ENCODE measurements at places on chromosomes 11 and 22.
A peak's percentile ranks its signal among the peaks of the same experiment; 100 is the strongest.

DNA sequence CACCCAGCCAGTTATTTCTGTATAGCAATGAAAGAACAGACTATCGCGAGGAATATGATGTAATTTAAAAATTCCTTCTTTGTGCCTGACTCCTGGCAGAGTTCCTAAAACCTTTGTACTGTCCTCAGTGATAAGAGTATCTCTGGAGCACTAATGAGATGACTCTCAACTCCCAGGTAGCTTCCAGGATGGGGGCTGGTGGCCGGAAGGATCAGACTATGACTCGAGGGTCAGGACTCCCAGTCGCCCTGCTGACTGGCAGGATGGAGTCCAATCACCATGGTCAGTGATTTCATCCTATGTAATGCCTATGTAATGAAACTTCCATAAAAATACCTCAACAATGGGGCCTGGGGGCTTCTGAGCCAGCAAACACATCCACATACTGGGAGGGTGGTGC lies 135.1 kb downstream of the SHANK2 start:
- no peak for DNase-seq

DNA sequence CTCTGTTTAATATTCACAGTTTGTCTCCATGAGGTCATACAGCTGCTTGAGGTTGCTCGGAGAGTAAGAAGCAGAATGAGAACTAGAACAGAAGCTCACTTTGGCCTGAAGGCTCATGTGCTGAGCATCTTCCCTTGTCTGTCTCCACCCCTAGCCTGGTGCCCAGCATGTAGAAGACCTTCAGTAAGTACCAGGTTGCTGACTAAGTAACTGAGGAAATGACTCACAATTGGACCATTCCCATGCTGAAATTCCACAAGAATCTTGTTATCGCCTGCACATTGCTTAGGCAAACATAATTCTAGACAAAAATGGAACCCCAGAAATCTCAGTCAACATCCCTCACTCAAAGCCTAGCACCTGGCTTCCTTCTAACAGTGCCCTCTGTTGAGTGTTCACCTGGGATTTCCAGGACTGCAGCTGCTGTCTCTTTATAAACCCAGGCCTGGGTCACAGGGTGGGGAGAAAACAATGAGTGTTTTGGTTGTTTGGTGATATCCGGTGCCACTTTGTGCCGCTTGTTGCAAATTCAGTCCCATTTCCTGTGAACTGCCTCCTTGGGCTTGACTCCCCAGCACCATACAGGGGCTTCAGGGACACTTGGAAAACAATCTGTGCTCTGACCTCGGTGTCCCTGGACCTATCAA lies 406.8 kb downstream of the ETS1 start:
- no peak for DNase-seq

DNA sequence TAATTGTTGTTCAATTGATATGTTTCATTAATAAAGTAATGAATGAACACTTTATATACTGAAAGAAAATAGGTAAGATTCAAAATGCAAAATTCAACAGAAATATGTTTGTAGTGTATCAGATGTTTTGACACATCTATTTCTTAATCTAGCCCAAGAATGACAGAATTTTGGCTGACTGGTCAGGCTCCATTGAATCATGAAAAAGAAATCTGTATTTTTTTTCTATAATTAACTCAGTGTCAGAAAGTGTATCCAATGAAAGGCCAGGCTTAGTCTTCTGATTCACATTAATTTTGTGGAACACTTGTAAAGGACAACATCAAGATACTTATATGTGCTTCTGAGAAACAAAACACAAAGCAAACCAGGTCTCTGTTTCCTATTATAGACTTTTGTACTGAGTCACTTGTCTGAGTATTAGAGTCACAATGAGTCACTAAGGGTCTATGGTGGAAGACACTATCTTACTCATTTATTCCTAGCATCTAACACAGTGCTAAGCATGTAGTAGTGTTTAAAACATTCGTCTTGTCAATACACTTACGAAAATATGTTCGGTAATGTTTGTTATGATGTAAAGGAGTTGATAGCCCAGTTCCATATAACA lies 297.7 kb upstream of the CCDC90B start:
- no peak for DNase-seq

DNA sequence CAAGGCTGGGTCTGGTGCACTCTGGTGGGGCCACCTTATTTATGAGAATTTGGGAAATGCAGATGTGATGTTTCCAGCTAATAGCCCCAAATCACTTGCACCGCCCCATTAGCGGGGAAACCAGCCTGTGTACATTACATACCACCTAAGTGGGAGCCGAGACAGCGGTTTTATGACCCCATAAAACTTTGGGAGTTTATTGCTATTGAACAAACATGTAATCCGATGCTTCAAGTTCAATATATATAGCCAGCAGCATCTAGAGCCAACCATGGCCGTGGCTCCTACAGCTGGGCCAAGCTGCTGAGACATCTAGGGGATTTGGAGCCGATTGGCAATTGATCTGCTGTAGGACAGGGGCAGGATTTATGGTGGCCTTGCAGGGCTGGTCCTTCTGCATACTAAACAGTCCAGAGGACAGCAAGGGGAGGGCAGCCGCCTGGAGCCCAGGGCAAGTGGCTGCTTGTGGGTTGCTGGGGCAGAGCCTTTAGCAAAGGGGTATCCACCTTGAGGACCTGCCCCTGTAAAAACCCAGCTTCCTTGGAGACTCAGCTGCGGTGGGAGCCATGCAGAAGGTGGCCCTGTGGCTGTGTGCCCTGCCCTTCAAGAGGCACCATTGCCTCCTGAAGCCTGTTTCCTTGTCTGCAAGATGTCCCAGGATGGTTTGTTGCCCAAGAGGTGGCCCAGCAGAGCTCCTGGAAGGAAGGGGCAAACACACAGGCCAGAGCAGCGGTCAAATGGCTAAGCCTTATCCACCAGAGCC lies 47.9 kb upstream of the CCDC188 start:
- DNase-seq, result no peak

GRCh38 chr11:28529540-28530410 lies 421.6 kb downstream of the METTL15 start:
- peak; percentile 35 for DNase-seq

DNA sequence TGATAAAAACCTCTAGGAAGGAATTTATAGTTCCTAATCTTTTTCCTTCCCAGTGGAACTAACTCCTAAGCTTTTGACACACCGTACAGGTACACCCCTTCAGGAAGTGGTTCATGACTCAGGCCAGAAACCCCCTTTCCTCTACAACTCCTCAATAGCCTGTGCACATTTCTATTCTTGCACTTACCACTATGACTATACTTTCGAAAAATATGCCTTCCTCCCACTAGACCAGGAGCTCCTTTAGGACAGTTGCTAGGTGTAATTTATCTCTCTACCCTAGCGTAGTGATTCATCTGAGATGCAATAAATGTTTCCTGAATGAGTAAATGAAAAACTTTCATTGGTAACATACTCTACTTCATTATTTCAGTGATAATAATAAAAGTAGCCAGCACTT lies 14.5 kb downstream of the MAP6 start:
- no peak for DNase-seq

DNA sequence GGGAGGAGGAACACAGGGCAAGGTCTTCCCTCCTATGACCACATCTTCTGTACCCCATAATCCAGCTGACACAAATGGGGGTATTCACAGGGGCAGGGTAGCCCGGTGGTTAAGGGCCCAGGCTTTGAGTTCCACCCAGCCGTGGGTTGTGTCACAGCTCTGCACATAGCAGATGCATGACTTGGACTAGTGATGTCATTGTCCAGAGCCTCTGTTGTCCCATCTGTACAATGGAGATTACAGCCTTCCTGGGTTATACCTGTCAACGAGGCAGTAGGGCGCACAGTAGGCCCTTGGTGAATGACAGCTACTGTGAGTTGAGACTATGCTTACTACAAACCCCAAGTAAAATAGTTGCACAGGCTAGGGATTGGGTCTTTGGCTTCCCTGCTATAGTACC lies 99.3 kb upstream of the CRYBB3 start:
- no peak for DNase-seq

- no peak for DNase-seq
Measured at GRCh38 chr11:78381865-78382264, 35.8 kb downstream of the GAB2 start.

- DNase-seq, result no peak
Measured at GRCh38 chr22:42202048-42202447, 68.4 kb downstream of the TCF20 start.

GRCh38 chr11:6650980-6651379 lies 4.6 kb downstream of the DCHS1 start:
- DNase-seq, result no peak

- no peak for DNase-seq
Measured at GRCh38 chr11:9571763-9572115, 1.7 kb upstream of the WEE1 start.

GRCh38 chr22:36913427-36914389 lies at the start of gene CSF2RB:
Gene CSF2RB (plus strand): TSS chr22:36913628. CDS start chr22:36922208, 8,580 bp downstream.
- DNase-seq, result no peak

- no peak for DNase-seq
Measured at GRCh38 chr22:43101306-43101705, 9.2 kb upstream of the BIK start.

DNA sequence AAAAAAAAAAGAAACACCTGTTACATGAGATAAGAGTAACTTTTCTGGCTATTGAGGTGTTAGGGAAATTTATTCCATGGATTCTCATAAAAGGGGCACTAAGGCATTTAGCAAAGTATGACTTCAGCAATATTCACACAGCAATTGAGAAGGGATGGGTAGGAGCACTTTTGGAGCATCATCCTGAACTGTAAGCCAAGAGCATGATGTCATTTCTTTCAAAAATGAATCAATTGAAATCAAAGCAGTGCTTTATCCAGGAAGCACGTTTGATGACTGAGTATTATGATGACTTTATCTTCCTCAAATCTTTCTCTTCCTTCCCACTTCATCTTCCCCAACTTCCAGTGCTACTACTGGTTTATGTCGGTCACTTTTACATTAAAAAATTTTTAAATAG lies 140.4 kb downstream of the MYO18B start:
- no peak for DNase-seq

GRCh38 chr11:104917271-104918112 lies 19.2 kb upstream of the CASP12 start:
- no peak for DNase-seq

- peak; percentile 85 for DNase-seq
Measured at GRCh38 chr11:76208438-76209374, 2.4 kb upstream of the WNT11 start.

DNA sequence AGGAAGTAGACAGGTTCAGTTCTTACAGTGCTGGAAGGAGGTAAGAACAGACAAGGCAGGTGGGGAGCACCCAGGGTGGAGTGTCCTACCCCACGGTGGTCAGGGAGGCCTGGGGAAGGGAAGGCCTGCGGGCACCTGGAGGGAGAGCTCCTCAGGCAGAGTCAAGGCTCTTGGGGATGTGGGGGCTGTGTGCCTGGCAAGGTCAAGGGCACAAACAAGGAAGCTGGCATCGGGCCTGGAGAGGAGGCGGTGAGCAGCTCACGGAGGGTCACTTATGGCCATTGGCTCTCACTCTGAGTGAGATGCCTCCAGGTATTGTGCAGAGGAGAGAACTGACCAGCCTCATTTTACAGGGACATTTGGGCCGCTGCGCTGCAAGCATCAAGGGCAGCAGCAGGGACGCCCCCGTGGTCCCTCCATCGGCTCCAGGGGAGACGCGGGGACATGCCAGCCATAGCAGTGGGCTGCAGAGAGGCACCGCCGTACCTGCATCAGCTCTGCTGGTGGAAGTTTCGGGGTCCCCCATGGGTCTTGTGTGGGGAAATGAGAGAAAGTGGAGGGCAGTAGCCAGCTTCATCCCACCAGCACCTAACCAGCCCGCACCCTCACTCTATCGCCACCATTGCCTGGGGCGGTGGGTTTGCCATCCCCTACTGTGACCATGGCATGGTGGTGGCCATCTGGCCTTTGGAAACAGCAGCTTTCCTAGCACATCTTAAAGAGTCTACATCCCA lies 37.5 kb upstream of the RTL6 start:
- no peak for DNase-seq

GRCh38 chr11:10438458-10438857 lies 16.6 kb upstream of the AMPD3 start:
- no peak for DNase-seq

- peak; percentile 6 for DNase-seq
Measured at GRCh38 chr11:81237139-81237538, 1496.5 kb downstream of the FAM181B start.

DNA sequence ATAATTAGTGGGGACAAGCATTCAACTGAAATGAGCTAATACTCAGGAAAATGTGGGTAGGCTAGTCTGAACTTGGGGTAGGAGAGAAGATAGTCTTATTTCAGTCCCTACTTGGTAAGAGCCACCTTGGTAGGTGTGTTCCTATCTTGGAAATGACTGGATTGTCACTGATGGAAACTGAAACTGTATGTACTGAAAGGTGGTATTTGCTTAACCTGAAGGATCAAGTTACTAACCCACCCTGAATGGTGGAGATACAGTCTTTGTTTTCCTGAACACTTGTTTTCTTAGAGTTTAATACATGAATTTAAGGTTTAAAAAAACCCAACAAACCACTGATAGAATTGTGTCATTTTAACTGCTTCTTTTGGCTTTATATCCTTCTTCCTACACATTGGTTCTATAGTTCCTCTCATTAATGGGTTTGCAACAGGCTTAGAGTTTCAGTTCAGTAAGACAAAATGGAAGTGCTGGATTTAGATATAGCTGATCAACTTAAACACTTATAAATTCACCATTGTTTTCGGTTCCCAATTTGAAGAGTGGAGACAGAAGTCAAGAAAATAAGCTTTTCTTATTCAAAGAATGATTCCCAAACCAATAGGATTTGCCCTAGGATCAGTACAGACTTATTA lies 4.2 kb downstream of the FAR1 start:
- no peak for DNase-seq

DNA sequence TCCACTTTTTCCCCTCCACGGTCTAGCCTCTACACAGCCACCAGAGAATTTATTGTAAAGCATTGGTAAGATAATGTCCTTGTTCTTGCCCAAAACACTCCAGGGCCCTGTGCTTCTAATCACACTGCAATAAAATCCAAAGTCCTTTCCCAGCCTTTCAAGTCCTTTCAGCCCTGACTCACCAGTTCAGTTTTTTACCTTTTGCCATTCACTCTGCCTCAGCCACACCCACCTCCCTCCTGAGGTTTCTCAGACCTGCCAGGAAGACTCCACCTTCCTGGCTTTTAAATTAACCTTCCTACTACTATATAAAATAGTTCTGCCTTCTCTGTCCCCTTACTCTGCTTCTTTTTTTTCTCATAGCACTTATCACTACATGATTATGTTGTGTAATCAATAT lies 91.0 kb upstream of the ARHGAP32 start:
- peak; percentile 30 for DNase-seq

- DNase-seq, result no peak
Measured at GRCh38 chr11:63564784-63565350, 1.7 kb upstream of the PLAAT2 start.

- peak; percentile 62 for DNase-seq
Measured at GRCh38 chr11:77174559-77174958, 46.5 kb downstream of the MYO7A start.

- no peak for DNase-seq
Measured at GRCh38 chr22:37181681-37182080, 6.4 kb downstream of the C1QTNF6 start.

GRCh38 chr11:36010010-36010740 lies 66.3 kb downstream of the LDLRAD3 start:
- DNase-seq, result no peak

Data from iPS-NIHi11 (cell line).